Fibroblast of villous mesenchyme (primary cell): ENCODE measurements at places on chromosomes 1 and 21. TPM values are rescaled to one million over a fixed set of nuclear protein-coding genes. Genes with fewer than 3 reads are reported as not detected.

Gene PTPRC
- total RNA-seq = 0.64 and 3.5 TPM in 2 replicates

Gene CHRNB2
- under 0.01 TPM in 1 of 2 replicates, not detected in the other for total RNA-seq

Gene NPHS2
- total RNA-seq = not detected in 2 replicates

Gene SLAMF9
- not detected in 2 replicates for total RNA-seq

GRCh38 chr1:158999316-159000069 lies 10.2 kb upstream of the IFI16 start:
- DNase-seq = peak; percentile 92

DNA sequence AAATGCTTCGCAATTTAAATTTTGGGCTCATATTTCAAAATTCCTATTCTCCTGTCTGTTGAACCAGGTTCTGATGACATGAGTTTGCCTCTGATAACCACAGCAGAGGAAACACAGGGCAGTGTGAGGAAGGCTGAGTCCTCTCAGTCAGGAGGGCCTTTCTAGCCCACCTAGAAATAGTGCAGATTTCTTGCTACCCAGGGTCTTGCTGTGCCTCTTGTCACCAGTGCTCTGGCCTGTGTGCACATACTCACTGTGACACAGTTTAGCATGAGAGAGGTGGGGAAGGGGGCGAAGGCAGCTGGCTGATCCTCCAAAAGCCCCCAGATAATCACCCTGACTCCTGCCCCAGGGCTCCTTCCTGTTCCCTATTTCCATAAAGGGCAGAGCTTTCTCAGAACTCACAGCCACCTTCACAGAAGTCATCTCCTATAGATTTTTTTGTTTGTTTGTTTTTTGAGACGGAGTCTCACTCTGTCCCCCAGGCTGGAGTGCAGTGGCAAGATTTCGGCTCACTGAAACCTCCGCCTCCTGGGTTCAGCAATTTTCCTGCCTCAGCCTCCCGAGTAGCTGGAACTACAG lies 23.7 kb downstream of the ERRFI1 start:
- DNase-seq = no peak

- DNase-seq = peak; percentile 59
Observed at GRCh38 chr1:24409535-24409934, 4.0 kb downstream of the STPG1 start.

- no peak for DNase-seq
Observed at GRCh38 chr1:56188855-56189254, 390.5 kb downstream of the PLPP3 start.

DNA sequence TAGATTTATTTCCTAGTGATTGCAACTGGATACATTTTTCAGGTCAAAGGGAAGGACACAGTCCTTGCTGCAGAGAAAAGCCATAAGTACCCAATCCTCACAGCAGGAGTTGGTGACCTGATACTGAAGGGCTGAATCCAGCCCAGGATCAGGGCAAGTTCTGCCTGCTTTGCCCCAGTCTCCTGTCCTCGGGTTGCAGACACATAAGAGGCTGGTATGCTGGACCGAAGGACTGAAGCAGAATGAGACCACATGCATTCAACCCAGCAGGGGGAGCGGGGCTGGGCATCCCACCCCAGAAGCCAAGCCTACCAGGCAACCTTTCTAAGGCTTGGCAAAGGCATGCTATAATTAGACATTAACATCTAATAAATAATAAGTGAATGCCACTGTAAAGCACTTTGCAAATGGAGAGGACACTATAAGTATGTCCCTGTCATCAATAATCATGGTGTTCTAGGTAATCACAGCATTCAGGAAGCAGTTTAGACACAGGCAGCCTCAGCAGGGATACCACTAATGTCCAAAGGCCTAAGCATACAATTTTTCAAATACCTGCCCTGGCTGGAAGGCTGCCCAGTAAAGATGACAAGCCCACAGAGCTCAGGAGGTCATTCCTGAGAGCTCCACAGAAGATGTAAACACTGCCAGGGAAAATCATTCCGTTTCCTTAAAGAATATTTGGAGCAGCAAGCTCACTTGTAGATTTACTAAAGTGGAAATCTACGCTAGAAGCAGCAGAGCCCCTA lies 47.6 kb downstream of the KRTAP19-8 start:
- DNase-seq = no peak

GRCh38 chr1:41955461-41956159 lies 36.9 kb upstream of the HIVEP3 start:
- peak; percentile 79 for DNase-seq

DNA sequence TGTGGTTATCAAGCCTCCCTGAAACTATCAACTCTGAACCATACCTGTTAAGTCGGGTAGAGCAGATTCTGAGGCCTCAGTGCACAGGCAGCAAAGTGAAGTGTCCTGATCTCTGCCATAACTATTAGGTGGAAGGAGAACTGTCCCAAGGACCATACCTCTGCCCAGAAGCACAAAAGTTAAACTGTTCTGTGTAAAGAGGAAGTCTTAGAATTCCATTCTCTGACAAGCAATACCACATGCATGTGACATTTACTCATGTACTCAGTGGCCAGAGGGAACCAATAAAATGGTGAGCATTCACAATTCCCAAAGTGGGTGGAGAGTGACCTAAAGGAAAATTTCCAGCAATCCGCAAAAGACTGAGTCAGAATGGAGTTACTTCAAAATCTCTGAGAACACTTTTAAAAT lies 61.0 kb downstream of the TOR3A start:
- DNase-seq = peak; percentile 99

GRCh38 chr21:24895885-24896734 lies 711.2 kb downstream of the MRPL39 start:
- DNase-seq = no peak

- no peak for DNase-seq
Observed at GRCh38 chr1:84861516-84861915, 31.5 kb downstream of the LPAR3 start.

DNA sequence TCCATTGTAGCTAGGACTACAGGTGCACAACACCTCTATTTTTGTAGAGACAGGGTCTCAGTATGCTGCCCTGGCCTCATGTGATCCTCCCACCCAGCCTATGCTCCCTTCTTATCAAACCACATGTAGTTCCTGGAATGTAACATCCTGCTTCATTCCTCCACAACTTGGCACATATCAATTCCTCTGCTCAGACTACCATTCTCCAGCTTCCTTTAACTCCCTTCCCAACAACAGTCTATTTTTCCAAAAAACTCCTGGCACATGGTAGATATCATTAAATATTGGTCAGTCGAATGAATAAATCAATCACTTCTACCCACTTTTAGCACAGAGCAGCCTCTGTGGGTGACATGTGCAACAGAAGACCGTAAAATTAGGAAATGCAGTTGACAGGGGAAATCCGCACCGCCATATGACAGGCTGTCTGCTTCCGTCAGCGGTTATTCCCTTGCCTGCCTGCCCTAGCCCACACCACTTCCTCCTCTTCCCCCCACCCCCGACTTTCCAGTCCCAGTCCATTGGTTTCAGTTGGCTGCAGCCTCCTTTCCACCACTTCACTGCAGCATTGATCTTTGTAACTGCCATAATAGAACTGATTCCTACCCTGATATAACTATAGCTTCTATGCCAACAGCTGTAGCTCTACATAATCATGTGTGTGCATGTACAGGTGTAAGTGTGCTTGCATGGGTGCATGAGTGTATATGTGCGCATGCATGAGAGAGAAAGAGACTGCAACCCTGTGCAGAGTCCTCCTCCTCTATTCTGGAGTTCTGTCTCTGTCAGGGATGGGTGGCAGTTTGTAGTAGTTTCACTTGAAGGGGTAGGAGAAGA lies 6.8 kb upstream of the AKR1A1 start:
- DNase-seq = no peak

GRCh38 chr1:4130096-4130495 lies 230.0 kb upstream of the C1orf174 start:
- DNase-seq = no peak

GRCh38 chr1:204001166-204001901 lies 71.6 kb upstream of the SOX13 start:
- DNase-seq = no peak

GRCh38 chr21:45401916-45402900 lies 2.8 kb upstream of the COL18A1 start:
- no peak for DNase-seq

DNA sequence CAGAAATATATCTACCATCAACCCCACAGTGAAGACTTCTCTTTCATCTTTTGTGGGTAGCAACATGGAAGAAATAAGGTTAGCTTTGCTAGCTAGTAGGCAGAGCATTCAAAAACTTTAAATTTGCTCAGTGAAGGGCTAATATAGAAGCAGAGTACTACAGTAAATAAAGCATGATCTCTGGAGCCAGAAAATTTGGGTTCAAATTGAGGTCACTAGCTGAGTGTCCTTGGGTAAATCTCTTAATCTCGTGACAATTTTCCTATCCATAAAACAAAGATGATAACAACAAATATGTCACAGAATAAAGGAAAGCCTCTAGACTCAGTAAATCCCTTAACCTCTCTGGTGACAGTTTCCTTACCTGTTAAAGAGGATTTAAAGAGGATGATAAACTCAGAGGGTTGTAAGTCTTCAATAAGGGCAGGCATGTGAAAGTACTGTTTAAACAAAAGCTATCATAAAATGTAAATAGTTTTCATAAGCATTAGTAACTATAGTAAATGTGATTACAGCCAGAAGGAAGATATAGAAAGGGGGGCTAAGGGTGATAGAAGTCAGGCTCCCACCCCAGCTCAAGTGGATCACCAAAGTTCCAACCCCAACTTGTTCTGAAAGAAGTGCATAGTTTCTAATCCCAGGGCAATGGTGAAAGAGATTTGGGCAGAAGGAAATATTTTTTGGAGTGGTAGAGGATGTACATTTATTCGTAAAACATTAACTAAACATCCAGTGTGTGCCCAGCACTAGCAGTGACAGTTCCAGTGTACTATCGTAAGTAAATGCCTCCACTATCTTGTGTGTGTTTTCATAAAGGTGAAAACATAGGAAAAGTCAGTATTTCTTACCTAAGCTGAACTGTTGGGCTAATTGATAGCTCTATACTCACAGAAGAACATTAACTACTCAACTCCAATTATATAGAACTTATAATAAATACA lies 24.8 kb downstream of the TM2D1 start:
- DNase-seq = peak; percentile 59

DNA sequence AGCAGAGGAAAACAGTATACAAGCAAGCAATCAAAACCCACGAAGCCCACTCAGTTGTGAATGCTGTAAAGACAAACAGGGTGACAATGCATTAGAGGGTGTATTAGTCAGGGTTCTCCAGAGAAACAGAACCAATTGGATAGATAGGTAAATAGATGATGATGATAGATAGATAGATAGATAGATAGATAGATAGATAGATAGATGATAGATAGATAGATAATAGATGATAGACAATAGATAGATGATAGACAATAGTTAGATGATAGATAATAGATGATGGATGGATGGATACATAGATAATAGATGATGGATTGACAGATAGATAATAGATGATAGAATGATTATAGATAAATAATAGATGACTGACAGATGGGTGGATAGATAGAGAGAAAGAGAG lies 48.3 kb downstream of the LRRC38 start:
- no peak for DNase-seq

DNA sequence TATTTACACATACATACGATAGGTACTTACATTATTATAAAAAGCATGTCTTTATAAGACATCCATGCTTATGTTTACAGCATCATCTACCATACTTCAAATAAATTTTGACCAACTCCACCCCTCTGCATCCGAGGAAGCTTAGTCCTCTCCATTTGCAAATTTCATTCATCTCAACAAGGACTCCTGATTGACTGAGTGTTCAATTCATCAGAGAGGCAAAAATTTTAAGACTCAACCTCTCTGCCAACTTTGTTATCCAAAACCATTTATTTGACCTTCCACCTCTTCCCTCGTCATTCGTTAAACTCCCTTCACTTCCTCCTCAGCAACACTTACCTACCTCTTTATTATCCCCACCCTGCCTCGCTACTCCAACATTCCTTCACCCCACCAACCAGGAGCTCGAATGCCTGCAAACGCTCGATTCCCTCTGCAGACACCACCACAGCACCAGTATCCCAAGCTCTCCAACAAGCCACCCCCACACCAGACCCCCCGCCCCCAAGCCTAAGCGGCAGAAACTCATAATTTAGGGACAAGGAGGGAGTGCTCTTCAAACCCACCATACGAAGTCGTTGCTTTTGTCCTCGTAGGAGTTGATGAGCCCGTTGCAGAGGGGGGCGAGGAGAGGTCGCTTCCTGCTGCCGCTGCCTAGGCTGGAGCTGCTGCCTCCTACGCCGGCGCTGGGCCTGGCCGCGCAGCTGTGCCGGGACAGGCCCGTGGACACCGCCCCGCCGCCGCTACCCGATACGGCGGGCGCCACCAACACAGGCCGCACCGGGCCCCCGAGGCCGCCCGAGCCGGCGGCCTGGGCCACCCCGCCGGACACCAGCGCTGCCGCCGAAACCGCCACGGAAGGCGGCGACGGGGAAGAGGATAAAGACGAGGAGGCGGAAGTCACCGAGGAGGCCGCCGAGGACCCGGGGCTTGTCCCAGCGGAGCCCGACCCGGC lies 803 bp downstream of the COP1 start:
- DNase-seq = peak; percentile 47

DNA sequence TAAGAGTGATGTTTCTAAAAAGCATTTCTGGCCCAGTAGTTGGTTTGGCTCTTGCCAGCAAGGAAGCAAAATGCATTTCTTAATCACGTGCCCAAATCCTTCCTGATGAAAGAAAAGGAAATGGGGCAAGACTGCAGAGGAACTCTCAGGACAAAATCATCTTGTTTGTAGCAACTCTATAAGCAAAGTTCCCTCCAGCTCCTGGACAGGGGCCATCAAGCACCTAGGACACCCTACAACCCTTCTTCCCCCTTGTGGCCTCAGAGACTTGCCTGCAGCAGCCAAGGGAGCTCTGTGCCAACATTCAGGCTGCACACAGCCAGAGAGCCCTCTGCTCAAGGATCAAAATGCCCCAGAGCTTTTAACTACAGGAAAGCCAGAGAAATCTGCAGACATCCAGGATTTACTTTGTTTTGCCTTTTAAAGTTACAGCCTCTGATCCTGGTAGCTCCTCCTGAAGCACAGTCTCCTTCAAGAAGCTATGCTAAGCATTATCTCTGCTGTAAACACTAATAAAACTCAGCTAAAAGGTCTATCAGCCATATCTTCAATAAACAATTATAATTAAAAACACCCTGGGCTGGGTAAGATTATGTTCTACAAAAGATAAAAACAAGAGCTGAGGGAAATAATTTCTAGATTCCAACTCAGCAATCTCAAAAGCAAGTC lies 105.0 kb downstream of the KIAA0319L start:
- DNase-seq = peak; percentile 92

DNA sequence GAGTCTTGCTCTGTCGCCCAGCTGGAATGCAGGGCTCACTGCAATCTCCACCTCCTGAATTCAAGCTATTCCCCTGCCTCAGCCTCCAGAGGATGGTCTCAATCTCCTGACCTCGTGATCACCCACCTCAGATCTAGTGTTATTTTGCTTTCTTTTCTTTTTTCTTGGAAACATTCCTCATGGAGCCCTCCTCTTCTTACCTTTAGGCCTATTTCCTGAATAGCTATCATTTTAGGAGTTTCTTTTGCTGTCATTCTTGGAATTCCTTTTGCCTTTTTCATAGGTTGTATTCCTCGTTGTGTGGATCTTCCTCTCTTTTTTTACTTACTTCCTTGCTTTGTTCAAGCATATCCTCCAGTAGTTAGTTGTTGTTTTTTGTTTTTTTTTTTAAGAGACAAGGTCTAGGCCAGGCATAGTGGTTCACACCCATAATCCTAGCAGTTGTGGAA lies 173.8 kb downstream of the RASAL2 start:
- DNase-seq = peak; percentile 16
